ENCODE measurements at places on chromosomes 12 and 14.

DNA sequence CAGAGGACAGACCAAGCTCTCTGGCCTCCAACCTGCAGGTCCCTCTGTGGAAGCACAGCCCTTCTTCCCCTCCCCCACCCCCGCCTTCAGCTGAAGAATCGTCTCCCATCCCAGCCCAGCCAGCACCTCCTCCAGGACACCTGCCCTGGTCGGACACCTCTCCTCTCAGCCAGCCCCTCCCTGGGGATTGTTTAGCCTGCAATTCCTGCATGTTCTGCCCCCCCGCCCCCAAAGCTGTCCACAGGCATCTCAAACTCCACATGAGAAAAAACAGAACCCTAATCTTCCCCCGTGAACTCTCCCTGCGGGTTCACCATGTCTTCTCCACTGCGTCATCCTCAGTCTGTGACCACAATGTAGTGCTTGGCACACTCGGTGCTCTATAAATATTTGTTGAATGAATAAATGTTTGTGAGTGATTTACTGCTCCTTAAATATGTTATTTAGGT, 24.1 kb downstream of the PRIMA1 start:
- DNase-seq: no peak

DNA sequence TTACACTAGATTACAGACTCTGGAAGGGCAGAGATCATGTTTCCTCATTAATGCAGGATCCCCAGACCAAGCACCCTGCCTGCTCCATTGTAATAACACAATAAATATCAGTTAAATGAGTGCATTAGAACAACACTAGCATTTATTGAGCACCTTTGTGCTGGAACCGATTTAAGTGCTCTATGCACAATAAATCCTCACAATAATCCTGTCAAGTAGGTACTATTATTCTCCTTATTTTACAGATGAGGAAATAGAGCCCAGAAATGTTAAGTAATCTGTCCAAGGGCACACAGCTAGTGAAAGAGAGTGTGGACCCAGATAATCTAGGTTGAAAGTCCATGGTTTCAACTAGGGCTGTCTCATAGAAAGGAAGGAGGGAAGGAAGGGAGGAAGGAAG, 69.8 kb downstream of the MAP1LC3B2 start:
- no peak for DNase-seq

- no peak for DNase-seq
Measured at GRCh38 chr12:112299704-112300103, 82.5 kb downstream of the HECTD4 start.

- DNase-seq: no peak
Measured at GRCh38 chr14:85438481-85438942, 91.4 kb upstream of the FLRT2 start.

- no peak for DNase-seq
Measured at GRCh38 chr12:116159593-116160200, 117.8 kb downstream of the MED13L start.

DNA sequence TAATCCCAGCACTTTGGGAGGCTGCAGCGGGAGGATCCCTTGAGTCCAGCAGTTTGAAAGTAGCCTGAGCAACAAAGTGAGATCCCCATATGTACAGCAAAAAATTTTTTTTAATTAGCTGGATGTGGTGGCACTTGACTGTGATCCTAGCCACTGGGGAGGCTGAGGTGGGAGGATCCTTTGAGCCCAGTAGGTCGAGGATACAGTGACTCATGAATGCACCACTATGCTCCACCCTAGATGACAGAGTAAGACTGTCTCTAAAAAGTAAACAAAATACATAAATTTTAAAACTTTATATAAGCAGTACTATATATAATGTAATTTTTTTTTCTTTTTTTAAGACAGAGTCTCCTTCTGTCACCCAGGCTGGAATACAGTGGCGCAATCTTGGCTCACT, 115.4 kb downstream of the ESR2 start:
- DNase-seq: no peak
